Lower leg skin (tissue), 4 donors: ENCODE measurements at places on chromosomes 13 and 19.

GRCh38 chr19:43425567-43426392 is 11.1 kb downstream of the TEX101 start:
- no peak for DNase-seq

DNA sequence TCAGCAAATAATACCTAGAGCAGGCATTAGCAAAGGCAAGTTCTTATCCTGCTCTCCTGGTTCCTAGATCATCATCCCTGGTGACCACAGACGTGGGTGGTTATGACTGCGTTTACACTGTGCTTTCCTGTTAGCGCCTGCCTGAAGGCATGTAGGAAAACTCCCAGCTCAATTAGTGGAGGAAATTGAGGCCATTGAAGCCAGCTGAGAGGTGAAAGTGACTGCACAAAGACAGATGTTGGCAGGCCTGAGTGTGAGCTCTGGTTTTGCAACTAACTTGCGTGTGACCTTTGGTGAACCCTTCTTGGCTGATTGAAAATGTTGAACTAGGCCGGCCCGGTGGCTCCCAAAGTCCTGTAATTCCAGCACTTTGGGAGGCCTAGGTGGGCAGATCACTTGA is 17.5 kb upstream of the NWD1 start:
- DNase-seq, result no peak

DNA sequence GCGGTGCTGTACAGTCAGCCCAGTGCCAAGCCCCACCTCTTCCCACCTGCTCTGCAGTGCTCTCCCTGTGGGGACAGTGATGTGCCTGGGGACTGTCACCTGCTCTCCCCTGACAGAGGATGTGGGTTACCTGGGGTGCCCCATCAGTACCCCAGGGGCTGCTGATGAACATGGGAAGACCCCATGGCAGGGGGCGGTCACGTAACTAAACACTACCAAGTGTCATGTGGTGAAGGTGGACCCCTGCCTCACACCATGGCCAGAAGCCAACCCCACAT is 12.7 kb downstream of the KDM4B start:
- no peak for DNase-seq

DNA sequence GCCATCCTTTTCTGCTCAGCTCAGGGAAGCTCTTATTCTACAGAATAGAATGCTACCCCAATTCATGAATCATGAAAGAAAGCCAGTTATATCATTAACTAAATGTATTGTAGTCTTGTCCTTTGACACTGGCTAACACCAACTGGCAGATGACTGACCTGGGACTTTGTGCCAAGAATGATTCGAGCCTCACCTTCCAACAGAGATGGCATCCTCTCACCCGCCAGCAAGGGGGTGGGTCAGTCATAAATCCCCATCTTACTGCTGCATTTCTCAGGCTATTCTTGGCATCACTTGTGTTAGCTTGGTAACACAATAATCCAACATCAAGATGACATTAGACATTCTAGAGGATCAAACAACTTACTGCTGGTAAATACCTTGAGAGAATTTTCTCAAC is 1239.8 kb upstream of the MIR17HG start:
- DNase-seq, result no peak

DNA sequence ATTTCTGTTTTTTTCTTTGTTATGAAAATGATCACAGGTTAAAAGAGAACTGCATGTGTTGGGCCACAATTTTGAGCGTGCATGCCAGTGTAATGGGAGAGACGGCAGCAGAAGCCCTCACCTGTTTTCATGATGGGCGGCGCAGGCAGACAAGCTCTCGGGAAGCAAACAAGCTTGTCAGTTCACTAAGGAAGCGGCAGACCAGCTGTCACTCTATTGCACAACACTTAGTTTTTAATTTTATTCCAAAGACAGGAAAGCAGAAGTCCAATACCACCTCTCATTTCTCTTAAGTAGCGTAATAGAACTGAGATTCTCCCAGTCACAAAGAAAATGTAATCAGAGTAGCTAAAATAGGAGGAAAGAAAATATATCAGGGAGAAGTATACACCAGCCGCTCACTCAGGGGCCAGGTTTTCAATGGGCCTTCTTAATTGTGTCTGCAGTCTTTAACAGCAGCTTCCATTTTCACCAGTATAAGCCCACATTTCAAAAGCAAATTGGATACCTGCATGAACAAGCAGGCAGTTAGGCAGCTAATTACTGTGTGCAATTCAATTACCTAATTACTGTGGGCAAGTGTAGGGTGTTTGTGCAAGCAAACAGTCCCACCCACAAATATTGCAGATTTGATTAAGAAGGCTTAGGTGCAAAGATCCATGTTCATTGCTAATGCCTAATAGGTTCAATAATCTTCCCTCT is 711.4 kb downstream of the DIAPH3 start:
- DNase-seq, result no peak

GRCh38 chr13:25796474-25796873 is 255.3 kb downstream of the SHISA2 start:
- no peak for DNase-seq

DNA sequence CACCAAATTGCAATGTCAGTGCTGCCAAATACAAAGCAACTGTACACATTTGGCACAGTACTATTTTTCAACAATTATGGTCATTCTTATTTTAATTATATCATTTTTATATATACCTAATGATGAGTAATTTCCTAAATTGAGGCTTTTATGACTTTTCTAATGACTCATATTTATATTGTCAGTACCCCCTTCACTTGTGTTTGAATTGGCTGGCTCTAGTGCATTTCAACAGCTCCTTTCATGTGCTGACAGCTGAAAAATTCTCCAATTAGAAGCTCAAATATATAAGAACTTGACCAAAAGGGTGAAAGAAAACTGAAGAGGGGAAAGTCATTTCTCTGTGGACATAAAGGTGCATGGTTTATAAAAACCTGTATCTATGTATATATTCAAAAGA is 263.3 kb downstream of the SLITRK1 start:
- no peak for DNase-seq

DNA sequence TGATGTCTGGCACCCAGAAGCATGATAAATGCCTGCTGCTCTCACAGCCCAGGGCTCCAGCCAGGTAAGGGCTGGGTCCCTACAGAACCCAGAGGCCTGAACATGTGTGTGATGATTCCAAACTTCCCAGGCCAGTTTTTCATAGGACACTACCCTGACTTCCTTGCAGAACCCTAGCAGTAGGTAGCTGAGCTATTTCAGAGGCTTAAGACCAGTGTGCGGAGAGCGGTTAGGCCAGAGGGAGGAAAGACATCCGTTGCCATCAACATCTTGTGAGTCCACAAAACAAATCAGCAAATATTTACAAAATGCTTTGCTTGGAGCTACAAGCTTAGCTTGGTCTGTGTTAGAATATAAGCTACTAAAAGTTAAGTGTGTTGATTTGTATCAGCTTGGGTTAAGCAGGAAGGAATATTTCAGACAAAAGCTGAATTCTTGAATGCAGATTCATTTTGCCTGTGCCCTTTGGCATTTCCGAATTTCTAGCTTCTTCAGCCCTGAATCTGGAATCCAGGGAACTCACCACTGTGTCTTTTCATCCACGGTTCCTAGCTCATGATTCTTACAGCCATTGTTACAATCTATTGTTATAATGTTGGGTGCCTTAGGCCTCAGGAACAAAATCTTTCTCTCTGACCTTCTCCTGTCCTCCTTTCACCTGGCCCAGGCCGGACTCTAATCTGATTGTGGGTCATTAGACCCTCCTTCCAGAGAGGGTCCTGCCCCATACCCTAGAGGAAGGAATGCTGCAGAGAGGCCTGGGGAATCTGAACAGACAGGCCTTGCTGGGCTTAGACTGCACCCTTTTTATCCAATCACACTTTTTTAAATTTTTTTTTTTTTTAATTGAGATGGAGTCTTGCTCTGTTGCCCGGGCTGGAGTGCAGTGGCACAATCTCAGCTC is 12.4 kb downstream of the RAB20 start:
- DNase-seq, result no peak
